ENCODE measurements at places on chromosomes 16 and 17.

DNA sequence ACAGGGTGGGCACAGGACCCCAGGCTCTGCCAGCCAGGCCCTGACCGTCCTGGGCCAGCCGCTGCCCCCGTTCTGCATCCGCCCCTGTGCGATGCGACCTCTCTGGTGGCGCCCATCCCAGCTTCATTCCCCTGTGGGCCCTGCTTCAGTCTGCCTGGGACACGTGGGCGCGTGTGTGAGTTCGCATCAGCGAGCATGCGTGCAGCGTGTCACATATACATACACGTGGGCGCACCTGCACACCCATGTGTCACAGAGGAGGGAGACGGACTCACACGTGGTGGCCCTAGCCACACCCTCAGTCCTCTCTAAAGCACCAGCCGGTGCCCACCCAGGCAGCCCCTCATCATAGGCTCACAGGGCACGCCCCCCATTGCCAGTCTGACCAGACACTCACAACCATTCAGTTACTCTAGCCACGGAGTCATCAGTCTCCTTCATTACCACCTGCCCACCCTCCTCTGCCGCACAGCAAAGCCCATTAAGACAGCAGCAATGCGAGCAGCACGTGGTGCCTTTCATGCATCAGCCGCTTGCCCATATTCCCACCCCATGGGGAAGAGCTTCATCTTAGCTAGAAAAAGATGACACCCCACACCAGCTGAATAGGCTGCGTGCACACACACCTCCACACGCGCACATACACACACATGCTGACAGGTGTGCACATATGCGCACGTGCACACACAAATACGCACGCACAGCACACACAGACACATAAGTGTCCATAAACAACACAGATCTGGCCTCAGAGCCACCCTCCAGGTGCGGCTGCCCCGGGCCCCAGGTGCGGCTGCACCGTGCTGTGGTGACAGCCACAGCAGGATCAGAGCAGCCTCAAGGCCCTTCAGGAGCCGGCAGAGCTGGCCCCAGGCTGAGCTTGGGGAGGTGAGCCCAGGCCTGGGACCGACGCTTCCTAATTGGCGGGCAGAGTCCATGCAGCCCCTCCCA, 9.5 kb upstream of the CDH15 start:
- no peak for DNase-seq

DNA sequence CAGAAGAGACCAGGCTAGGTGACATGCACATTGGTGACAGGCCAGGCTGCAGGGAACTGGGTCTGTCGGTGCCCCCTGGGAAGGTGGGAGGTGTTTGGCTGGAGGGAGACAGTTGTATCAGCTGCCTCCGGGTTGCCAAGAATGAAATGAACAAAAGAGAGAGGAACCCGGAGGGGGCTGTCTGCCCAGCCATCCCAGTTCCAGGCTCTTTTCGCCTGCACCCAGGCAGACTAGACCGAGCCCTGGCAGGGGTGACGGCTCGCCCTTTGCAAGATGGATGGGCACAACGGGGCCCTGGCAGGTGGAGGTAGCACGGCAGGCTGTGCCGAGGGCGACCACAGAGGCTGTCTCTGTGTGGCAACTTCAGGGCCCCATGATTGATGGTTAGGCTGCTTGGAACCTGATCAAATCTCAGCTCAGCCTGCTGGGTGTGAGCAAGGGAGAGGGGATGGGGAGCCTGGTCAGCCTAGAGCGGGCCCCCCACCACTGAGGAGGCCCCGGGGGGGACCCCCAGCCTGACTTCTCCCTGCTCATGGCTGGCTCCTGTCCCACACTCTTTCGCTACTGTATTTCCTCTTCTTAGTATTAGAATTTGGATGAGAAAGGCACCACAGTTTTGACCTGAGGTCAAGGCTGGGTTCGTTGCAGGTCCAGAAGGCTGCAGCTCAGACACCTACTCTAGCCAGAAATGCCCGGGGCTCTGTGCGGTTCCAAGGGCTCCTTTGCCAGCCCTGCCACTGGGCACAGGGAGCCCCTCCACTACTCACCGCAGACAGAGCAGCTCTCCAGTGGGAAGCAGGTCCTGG, 118.9 kb upstream of the CHMP6 start:
- no peak for DNase-seq

GRCh38 chr17:74763565-74764387, 12.4 kb downstream of the NAT9 start:
- no peak for DNase-seq

DNA sequence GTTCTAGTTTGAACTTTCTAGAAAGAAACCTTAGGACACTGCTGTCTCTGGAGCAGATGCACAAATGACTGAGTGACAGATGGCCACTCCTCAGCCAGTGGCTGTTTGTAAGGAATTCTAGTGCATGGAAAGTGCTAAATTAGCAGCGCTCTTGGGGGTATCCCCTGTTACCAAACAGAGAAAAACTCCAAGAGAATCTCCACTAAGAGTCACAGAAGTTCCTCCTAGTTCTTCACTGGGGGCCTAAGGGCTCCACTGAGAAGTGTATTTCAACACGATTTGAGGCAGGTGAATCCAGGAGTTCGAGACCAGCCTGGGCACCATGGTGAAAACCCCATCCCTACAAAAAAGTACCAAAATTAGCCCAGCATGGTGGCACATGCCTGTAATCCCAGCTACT, 18.1 kb upstream of the IRF8 start:
- DNase-seq: no peak

GRCh38 chr16:3027983-3028715, 4.3 kb downstream of the THOC6 start:
- DNase-seq: peak; percentile 88

DNA sequence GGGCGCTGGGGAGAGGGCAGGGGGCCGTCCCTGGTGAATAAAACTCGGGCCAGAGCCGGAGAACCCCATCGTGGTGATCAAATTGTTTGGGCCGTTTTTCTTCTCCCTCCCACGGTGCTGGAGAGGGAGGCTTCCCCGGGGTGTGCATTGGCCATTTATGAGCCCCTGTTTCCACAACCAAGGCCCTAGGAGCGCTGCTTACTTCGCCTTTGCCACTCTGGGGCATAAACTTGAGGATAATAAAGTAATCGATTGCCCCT, 544 bp downstream of the CCP110 start:
- no peak for DNase-seq
